Thoracic aorta (tissue), 2 donors: ENCODE measurements at places on chromosomes 6 and 20. TPM values are rescaled to one million over a fixed set of nuclear protein-coding genes. Genes with fewer than 3 reads are reported as not detected.

DNA sequence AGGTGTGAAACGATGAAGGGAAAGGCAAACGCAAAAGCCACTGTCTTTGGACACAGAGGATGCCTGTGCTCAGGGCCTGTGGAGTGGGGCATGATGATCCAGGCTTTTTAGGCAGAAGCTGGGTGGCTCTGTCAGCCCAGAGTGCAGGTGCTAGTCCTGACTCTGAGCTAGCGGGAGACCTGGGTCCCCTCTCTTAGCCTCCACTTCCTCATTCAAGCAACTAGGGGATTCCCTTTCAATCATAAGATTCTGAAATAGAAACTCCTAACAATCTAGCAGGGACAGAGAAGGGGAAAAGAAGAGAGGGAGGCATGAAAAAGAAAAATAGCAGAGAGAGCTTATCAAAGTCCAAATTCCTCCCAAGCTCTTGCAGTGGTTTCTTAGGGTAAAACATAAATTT lies 7.6 kb upstream of the HIVEP2 start:
- DNase-seq: no peak

- DNase-seq: no peak
Measured at GRCh38 chr6:140018588-140018987, 644.1 kb upstream of the CITED2 start.

- no peak for DNase-seq
Measured at GRCh38 chr6:43760210-43761168, 9.5 kb upstream of the VEGFA start.

- no peak for DNase-seq
Measured at GRCh38 chr6:49416195-49416594, 46.9 kb downstream of the MMUT start.

DNA sequence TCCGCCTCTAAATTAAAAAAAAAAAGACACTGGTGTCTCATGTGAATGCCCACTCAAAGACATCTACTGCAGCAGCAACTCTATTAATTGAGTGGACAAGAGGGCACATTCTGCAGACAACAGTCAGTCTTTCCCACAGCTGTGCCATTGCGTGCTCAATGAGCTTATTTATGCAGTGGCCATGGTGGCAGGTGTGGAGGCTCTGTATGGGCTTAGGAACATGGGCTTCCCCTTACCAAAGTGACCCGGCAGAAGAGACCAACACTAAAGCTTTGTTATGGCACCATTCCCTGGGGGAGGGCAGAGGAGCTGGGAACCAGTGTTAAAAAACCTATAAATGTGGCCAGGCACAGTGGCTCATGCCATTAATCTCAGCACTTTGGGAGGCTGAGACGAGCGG lies 4.2 kb upstream of the VAPB start:
- no peak for DNase-seq

DNA sequence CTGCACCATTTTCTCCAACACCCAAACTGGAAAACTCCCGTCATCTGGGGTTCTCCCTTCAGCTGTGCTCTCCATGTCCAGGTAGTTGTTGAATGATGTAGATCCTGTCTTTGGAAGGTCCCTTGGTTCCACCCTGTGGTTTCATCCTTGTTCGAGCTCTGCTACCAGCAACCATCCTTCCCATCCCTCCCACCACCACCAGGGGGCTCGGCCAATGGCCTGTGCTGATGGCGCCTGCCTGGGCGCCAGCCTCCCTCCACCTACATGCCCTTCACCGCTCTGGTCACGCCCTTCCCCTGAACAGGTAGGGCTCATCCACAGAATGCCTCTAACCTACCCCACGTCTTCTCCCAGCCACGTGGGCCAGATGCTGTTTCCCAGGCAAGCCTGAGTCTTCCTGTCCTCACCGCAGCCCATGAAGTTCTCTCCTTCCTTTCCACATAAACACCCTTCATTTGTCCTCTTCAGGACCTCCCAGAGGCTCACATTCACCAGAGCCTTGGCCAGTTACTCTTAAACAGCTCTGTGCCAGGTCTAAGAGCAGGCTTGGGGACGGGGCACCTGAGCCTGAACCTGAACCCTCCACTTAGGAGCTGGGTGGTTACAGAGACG lies 75.1 kb upstream of the DUSP22 start:
- DNase-seq: no peak

GRCh38 chr6:70124443-70124842 lies 178.4 kb downstream of the COL9A1 start:
- no peak for DNase-seq

DNA sequence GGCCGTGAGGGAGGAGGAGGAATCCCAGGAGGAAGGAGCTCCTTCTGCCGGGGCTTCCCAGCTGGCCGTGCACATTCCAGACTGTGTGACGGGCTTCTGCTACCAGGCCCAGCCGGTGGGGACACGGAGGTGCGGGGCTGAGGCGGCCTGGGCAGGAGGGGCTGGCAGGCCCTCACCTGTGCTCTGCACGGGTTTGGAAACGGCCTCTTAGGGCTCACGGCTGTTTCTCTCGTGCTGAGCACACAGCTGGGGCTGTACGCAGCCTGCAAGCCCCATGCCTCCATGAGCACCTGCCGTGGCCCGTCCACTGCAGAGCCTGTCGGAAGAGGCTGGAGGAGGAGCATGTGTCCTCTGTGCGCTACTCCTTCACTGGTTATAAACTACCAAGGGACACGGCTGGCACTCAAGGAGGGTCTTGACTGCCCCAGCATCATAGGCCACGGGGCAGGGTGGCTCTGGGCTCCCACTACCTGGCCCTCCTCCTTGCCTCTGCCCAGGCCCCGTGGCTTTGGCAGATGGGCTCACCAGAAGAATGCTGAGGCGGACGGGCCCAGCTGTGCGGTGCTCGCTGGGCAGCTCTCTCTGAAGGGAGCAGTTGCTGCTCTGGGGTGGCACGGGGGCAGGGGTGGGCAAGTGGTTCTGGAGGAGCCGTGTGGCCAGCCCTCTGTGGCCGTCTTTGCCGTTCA lies 15.8 kb downstream of the NPEPL1 start:
- DNase-seq: no peak

- DNase-seq: no peak
Measured at GRCh38 chr20:7935027-7935551, 5.2 kb downstream of the HAO1 start.

GRCh38 chr6:33802186-33802958 lies 1.4 kb downstream of the MLN start:
- no peak for DNase-seq

DNA sequence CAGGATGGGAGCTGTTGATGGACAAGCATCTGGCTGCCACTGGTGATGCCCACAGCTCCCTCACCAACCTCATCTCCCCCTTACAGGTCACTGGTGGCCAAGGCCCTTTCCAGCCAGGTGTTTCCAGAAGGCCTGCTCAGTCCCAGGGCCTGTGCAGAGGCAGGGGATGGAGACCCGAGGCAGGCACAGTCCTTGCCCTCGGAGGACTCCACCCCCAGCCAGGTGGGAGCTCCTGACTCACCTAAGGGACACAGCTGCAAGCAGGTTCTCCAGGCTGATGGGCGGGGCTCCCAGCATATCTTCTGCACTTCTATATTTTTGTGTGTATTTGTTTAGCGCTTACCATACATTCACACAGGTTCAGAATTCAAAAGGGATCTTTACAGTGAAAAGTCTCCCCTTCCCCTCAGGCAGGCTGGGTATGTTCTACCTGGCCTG lies 17.4 kb downstream of the PRPH2 start:
- no peak for DNase-seq

GRCh38 chr6:100289285-100289684 lies 175.4 kb downstream of the SIM1 start:
- no peak for DNase-seq

- no peak for DNase-seq
Measured at GRCh38 chr6:151649835-151650234, 156.0 kb downstream of the CCDC170 start.

GRCh38 chr6:12666886-12667285 lies 49.7 kb upstream of the PHACTR1 start:
- DNase-seq: no peak

- DNase-seq: no peak
Measured at GRCh38 chr6:107129370-107129925, 14.1 kb upstream of the BEND3 start.

GRCh38 chr6:21143645-21144044 lies 449.9 kb upstream of the SOX4 start:
- no peak for DNase-seq

DNA sequence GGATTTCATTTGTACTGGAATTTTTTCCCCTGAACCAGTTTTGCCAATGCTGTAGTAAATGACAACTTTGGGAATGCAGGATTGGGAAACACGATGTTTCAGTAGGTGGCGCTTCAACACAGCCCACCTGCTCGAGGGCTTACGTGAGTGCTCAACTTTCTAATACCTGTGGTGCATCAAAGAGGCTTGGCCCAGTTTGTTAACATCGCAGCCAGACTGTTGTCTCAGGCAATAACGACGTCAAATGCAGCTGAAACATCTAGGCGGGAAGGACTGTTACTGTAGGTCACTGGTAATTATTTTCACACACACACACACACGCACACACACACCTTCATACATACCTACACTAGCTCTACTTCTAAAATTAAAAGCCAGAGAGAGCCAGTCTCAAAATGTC lies 815.5 kb upstream of the SLC35B3 start:
- no peak for DNase-seq

GRCh38 chr6:26172608-26172968 lies 85.4 kb downstream of the HFE start:
- DNase-seq: no peak

- no peak for DNase-seq
Measured at GRCh38 chr6:147037881-147038280, 166.3 kb upstream of the STXBP5 start.

DNA sequence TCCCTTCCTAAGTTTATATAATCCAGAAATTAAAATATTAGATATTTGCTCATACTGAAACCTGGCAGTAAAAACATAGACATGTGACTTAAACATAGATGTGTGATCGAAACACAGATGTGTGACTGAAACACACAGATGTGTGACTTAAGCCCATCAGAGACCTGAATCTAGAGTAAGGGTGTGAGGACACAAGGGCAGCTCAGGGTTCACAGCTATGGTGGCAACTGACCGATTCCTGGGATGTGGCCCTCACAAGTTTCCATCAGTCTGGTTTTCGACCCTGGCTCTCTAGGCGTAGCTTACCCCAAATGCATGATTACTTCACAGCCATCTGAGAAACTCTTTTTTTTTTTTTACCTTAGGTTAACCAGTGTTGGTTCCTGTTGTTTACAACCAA lies 137.0 kb downstream of the NRN1 start:
- DNase-seq: no peak

DNA sequence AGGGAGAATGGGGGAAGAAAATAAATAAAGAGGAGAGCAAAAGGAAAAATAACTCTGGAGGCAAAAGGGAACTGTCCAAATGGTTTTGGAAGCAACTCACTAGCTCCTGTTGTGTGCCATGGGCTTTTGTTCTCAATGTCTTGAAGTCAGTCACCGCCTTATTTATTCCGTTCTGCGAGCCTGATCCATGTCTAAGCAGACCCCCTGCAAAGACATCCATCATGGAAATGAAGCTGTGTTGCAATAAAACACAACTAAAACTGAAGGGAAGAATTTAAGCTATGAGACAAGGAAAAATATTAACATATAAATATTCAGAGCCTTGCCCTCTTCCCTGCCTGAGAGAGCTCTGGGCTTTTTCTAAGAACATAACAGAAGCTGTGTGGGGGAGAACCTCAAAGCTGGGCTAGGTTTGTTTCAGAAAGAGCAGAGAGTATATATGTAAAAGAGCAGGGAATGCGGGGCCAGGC lies 373.2 kb upstream of the CNR1 start:
- no peak for DNase-seq

GRCh38 chr6:138576313-138576712 lies 77.0 kb upstream of the NHSL1 start:
- DNase-seq: no peak

- DNase-seq: no peak
Measured at GRCh38 chr6:21455071-21455470, 138.5 kb upstream of the SOX4 start.

GRCh38 chr6:25925876-25926275 lies 4.6 kb downstream of the SLC17A2 start:
- DNase-seq: no peak

GRCh38 chr6:135851442-135852271 lies at the start of gene PDE7B:
PDE7B (plus strand) TSS chr6:135851701.
- DNase-seq: peak; percentile 11

GRCh38 chr20:57374931-57375651 lies 16.1 kb upstream of the RBM38 start:
- no peak for DNase-seq

DNA sequence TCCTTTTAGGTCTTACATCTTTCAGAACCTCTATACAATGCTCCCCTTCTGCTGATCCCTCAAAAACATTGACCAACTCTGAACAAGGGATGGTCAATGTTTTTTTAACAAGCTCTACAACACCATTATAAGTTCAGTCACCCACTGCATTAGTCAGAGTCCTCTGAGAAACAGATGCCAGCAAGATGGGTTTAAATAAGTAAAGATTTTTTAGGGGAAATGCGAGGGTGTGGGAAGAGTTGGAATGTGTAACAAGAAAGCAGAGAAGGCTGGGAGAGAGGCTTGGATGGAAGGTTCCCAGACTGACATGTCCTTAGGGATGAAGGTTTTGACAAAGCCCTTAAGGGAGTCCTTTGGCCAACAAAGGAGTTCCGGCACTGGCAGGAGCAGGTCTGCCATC lies 478.3 kb downstream of the FRK start:
- DNase-seq: no peak

DNA sequence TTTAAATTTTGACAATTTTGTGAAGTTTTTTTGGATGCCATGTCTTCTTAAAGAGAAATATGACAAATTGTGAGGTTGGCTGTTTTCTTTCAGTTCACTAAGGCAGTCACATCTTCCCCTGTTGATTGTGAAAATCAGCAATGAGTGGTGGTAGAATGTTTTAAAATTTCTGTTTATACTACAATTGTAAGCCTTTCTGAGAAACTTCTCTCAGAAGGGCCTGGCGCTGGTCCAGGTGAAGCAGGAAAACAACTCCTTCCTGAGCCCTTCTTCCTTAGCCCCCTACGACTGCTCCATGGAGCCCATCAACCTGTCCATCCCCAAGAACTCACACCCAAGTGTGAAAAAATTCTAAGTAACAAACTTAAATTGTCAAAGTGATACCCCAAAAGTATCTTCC lies 80.6 kb downstream of the SSR1 start:
- no peak for DNase-seq

GRCh38 chr6:137873273-137873762 lies 6.3 kb downstream of the TNFAIP3 start:
- DNase-seq: peak; percentile 63

- no peak for DNase-seq
Measured at GRCh38 chr6:1664329-1664728, 54.6 kb downstream of the FOXC1 start.

Gene MBOAT1
- 5.5 TPM for total RNA-seq

Gene CST3
- total RNA-seq: 2,392 TPM

Gene AVP
- total RNA-seq: not detected

Gene ME1
- 22.9 TPM for total RNA-seq

Gene TFAP2D
- not detected for total RNA-seq

Gene MAP1LC3A
- 39.2 TPM for total RNA-seq

Gene ABCC10
- 24.3 TPM for total RNA-seq

Gene DSTN
- total RNA-seq: 1,342 TPM

Gene EPB41L1
- 102 TPM for total RNA-seq

Gene ADGRF5
- total RNA-seq: 13.5 TPM

Gene EFCAB8
- 2.9 TPM for total RNA-seq

Gene HSPA12B
- 4.6 TPM for total RNA-seq

Gene GGTLC1
- not detected for total RNA-seq

Gene ATP9A
- total RNA-seq: 54.4 TPM

Gene WFDC10A
- total RNA-seq: not detected

Gene IMPG1
- not detected for total RNA-seq

Gene MCHR2
- total RNA-seq: not detected

Gene GRM1
- total RNA-seq: 0.54 TPM

Gene TFAP2A
- 0.78 TPM for total RNA-seq

Gene VSX1
- total RNA-seq: not detected

Gene PFDN4
- 73.2 TPM for total RNA-seq

Gene PNPLA1
- total RNA-seq: not detected

Gene JPH2
- total RNA-seq: 169 TPM

Gene EPPIN
- not detected for total RNA-seq
